Stimulated activated CD4-positive, alpha-beta T cell treated with anti-CD3 and anti-CD28 coated beads, Interleukin-4, amount 100 ng/mL, for 4 hours (primary cell): ENCODE measurements at places on chromosomes 5 and 9.
A peak's percentile ranks its signal among the peaks of the same experiment; 100 is the strongest.

GRCh38 chr5:96658272-96658671 is 3.9 kb upstream of the CAST start:
- DNase-seq = no peak

DNA sequence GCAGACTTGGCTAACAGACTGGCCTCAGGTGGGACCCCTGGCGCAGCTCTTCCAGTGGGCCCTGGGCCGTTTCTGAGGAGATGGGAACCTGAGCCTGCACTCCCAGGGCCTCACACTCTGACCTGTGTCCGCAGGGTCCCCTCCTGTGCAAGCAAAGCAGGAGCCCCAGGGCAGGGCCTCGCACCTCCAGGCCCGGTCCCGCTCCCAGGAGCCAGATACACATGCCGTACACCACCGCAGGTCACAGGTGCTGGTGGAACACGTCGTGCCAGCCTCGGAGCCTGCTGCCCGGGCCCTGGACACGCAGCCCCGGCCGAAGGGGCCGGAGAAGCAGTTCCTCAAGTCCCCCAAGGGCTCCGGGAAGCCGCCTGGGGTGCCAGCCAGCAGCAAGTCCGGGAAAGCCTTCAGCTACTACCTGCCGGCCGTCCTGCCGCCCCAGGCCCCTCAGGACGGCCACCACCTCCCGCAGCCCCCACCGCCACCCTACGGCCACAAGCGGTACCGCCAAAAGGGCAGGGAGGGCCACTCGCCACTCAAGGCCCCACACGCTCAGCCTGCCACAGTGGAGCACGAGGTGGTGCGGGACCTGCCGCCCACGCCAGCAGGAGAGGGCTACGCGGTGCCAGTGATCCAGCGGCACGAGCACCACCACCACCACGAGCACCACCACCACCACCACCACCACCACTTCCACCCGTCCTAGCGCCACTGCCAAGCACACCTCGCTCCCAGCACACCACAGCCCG is 29.2 kb downstream of the NKD2 start:
- no peak for DNase-seq

- no peak for DNase-seq
Observed at GRCh38 chr5:16759147-16759773, 142.5 kb upstream of the RETREG1 start.

DNA sequence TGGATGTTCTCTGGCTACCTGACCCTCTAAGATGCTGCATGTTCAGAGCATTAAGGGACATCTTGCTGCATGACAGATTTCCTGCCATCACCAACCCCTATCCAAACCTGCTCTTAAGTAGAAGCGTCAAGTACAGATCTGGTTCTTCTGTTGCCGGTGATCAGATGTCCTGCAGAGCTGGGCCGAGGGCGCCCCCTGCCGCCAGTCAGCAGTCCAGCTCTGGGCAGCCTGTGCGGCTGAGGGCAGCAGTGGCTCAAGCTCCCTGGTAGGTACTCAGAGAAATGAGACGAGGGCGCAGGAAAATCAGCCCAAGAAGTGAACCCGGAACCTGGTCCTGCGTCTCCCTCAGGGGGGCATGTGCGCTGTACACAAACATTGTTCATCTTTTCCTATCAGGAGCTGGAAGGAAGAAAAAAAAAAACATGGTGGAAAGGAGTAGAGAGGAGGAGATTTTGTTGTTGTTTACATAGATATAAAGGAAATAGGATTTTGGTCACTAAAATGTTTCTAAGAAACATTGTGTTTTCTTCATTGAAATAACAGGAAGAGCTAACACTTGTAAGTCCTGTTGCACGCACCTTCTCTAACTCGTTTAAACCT is 95.8 kb downstream of the CFAP90 start:
- peak; percentile 23 for DNase-seq

DNA sequence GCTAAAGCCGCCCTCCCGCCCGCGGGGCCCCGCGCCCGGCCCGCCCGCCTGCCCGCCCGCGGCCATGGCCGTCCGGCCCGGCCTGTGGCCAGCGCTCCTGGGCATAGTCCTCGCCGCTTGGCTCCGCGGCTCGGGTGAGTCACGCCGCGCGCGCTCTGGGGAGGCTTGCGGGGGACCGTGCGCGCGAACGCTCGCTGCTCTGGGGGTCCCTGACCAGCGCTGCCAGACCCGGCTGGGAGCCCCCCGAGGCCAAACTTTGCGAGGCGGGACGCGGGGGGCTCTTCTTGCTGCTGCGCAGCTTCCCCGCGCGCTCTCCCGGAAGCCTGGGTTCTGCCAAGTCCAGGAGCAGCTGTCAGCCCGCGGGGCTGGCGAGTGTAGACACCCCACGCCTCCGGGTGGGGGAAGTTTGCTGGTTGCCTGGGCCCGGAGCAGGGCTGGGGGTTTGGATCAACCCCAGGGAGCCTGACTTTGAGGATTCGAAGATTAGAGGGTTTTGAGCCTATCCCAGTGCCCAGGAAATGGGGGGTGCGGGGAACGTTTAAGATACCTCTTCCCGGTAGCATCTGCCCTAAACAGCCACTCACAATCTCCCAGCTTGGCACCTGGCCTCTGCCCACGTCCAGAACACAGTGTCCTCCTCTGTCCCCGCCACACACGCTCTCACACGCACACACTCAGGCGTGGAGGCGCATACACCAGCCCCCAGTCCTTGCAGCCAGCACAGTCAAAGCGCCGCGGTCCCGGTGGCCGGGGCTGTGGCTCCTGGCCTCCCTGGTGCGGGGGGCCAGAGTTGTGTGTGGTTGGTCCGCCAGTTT is 535 bp downstream of the UNC5A start:
- DNase-seq = no peak

GRCh38 chr5:126975796-126976195 is 54.6 kb downstream of the MARCHF3 start:
- no peak for DNase-seq

DNA sequence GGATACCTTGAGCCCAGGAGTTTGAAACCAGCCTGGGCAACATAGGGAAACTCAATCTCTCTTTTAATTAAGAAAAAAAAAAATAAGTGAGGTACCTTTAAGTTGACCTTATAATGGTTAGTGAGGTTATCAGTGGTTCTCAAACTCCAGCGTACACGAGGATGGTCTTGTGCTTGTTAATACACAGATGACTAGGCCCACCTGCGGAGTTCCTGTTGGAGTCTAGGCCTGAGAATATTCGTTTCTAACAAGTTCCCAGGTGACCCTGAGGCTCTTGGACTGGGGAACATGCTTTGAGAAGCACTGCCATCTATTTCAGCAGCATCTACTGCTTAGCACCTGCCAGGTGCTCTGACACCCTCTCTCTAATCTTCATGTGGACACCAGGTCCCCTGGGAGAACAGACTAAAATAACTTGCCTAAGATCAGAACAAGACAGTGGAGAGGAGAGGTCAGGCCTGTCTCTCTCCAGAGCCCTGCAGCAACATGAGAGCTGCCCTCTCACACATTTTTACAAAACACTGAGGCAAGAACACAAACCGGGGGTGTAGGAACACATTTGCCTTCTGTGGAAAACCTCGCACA is 24.6 kb downstream of the TLE1 start:
- DNase-seq = no peak
